Stimulated activated CD8-positive, alpha-beta memory T cell treated with anti-CD3 and anti-CD28 coated beads, Interleukin-15, amount 100 ng/mL, for 24 hours (primary cell): ENCODE measurements at places on chromosomes 2 and 18.

GRCh38 chr2:152864601-152865149 is 146.3 kb downstream of the ARL6IP6 start:
- DNase-seq, result no peak

GRCh38 chr2:229408356-229408755 is 137.3 kb upstream of the PID1 start:
- no peak for DNase-seq

GRCh38 chr2:237711458-237712150 is 84.2 kb downstream of the LRRFIP1 start:
- no peak for DNase-seq

DNA sequence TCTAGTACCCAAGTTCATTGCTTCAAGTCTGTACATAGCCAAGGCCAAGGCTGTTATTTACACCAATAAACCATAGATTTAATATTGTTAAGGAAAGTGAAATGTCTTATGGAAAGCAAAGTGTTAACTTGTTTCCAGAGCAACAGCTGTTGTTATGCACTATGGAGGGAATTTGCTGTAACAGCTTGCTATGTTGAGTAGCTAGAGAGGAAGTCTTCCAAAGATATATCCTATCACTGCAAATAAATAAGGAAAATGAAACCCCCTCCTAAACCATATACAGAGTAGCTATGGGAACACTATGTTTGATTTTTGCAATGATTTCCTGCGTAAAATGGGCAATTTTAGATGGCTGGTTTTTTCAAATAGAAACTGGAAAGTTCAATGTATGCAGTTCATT is 21.1 kb downstream of the TMEM182 start:
- DNase-seq, result no peak

DNA sequence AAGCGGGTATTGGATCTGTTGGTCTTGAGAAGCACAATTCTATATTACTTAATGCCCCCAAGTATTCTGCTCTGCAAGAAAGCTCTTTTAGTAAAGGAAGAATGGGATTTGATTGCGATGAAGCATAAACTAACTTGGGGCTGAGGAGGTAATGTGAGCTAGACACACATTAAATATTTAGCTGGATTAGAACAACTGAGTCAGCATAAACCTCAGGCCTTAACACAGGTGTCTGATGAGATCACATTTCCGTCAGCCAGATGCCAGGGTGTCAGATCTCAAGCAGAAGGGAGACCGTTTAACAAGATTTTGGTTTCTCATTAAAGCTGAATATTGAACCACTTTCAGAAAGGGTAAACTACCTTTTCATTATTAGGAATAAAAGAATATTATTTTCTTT is 94.5 kb downstream of the GYPC start:
- DNase-seq, result no peak

- DNase-seq, result no peak
Observed at GRCh38 chr2:214184461-214184860, 226.4 kb upstream of the VWC2L start.

DNA sequence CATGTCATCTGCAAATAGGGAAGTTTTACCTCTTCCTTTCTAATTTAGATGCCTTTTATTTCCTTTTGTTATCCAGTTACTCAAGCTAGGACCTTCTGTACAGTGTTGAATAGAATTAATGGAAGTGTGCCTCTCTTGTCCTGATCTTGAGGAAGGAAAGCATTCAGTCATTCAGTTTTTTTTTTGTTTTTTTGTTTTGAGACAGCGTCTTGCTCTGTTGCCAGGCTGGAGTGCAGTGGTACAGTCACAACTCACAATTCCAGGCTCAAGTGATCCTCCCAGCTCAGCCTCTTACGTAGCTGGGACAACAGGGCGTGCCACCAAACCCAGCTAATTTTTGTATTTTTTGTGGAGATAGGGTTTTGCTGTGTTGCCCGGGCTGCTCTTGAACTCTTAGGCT is 203.9 kb upstream of the ALPP start:
- no peak for DNase-seq

GRCh38 chr2:240121675-240122074 is 14.4 kb downstream of the COPS9 start:
- DNase-seq, result no peak

GRCh38 chr18:70621710-70622109 is 332.9 kb downstream of the SOCS6 start:
- DNase-seq, result no peak

DNA sequence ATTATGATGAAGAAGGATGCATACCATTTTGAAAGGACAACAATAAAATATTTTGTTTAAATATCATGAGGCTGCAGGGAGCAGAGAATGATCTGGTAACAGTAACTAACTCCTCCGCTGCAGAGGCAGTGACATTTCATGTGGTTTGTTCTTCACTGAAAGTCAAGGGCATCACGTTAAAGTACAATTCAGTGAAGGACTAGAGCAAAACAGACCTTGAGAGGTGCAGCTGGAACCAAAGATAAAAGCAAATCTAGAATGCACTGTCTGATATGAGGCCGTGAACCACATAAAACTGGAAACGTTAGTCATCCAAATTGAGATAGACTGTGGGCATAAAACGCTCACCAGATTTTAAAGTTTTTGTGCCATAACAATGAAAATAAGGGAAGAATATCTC is 522.9 kb upstream of the TNP1 start:
- DNase-seq, result no peak

GRCh38 chr18:24988253-24988840 is 363.6 kb downstream of the ZNF521 start:
- DNase-seq, result no peak

DNA sequence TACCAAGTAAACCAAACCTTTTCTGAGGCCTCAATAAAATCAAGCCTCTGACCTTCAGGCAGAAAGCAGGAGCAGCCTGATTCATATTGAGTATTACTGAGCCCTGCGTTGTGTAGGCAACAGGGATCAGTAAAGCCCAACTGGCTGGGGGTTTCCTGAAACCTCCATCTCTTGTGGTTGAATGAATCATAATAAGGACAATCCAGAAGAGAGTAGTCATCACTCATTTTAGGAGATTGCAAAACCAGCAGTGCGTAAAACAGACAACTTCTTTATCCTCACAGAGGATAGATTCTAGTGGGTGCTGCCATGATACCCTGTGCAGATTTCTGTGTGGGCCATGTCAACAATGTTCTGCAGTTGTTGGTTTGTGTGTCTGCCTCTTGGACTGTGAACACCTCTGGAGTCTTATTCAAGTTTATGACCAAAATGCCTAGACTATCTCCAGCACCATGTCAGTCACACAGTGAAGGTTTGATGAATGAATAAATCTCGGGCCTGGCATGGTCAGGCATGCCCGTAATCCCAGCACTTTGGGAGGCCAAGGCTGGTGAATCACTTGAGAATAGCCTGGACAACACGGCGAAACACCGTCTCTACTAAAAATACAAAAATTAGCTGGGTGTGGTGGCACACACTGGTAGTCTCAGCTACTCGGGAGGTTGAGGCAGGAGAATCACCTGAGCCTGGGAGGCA is 51.8 kb upstream of the RAB27B start:
- no peak for DNase-seq

DNA sequence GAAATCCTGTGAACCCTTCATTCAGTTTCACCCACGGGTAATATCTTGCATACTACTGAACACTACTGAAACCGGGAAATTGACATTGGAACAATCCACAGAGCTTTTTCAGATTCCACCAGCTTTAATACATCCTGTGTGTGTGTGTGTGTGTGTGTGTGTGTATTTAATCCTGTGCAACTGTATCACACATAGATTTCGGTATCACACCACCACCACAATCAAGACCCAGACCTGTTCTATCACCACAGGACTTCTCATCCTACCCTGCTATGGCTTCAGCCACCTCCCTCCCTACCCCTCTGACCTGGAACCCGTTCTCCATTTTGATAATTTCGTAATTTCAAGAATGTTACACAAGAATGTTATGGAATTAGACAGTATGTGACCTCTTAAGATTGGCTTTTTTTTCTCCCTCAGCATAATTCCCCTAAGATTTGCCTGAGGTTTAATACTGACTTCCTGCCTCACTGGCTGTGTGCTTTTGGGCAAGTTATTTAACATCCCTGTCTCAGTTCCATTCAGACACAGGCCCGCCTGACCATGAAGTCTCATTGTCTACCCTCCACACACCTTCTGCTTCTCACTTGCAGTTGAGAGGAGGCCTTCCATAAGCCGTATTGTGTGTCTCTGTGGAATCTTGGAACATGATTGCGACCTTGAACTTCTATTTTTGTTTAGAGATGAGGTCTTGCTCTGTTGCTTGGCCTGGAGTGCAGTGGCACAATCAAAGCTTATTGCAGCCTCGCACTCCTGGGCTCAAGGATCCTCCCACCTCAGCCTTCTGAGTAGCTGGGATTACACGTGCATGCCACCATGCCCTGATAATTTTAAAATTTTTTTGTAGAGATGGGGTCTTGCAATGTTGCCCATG is 14.4 kb upstream of the TMEM131 start:
- DNase-seq, result no peak

- no peak for DNase-seq
Observed at GRCh38 chr2:17935242-17935885, 56.9 kb downstream of the KCNS3 start.

DNA sequence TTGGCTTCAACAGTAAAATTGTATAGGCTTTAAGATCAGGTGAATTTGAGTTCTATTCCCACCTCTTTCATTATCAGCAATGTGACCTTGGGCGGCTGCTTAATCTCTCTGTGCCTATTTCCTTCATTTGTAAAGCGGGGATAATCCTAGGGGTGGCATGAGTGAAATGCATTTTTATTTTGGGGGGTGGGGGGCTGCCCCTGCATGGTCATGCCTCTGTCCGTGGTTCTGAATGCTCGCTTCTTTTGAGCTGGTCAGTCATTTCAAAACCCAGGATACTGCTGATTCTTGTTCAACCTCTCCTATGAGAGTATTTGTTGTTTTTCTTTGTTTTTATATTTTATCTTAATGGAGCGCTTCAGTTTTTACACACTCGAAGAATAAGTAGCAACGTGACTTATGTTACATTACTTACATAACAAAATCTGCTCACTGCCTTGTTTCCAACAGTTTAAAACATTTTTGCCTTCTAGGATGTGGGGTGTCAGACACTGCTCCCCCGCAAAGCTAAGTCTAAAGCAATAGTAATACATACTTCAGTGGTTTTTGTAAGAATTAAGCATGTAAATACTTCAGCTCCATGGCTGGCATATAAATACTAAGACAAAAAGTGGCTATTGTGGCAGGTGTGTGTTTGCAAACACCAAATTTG is 152.6 kb upstream of the PELI1 start:
- no peak for DNase-seq

- DNase-seq, result no peak
Observed at GRCh38 chr2:43057026-43057741, 169.2 kb downstream of the ZFP36L2 start.

DNA sequence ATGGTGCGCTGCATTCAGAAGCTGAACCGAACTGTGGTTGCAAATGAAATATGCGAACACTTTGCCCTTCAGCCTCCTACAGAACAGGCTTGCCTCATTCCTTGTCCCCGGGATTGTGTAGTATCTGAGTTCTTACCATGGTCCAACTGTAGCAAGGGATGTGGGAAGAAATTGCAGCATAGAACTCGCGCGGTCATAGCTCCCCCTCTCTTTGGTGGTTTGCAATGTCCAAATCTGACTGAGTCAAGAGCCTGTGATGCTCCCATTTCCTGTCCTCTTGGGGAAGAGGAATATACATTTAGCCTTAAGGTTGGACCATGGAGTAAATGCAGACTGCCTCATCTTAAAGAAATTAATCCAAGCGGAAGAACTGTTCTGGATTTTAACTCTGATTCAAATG is 291.4 kb downstream of the THSD7B start:
- no peak for DNase-seq

DNA sequence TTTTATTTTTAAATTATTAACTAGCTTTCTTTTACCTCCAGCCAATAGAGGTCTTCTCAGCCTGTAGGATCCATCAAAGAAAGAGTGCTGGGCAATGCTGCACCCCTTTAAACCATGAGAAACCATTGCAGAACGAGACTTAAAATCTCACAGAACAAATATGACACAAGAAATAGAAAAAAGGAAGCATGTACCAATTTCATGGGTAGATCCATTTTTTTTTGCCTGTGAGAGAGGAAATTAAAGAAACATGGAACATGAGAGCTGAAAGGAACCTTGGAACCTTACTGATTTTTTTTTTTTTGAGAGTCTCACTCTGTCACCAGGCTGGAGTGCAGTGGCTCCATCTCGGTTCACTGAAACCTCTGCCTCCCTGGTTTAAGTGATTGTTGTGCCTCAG is 14.0 kb downstream of the HRH4 start:
- no peak for DNase-seq

DNA sequence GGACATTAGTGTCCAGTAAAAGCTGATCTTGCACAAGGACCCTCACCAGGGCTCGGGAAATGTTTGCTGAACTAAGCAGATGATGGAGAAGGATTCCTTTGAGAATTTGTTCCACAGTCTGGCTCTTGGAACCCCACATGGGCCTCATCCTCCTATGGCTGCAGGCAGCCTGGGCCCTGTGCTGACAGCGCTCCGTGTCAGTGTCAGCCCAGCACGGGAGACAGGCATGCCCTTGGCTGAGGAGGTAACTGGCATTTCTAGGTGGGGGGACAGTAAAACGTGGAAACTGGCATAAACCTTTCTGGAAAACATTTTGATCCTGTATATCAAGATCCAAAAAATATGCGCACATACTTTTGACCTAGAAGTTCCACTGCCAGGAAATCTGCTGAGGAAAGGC is 10.5 kb downstream of the PTMA start:
- no peak for DNase-seq

DNA sequence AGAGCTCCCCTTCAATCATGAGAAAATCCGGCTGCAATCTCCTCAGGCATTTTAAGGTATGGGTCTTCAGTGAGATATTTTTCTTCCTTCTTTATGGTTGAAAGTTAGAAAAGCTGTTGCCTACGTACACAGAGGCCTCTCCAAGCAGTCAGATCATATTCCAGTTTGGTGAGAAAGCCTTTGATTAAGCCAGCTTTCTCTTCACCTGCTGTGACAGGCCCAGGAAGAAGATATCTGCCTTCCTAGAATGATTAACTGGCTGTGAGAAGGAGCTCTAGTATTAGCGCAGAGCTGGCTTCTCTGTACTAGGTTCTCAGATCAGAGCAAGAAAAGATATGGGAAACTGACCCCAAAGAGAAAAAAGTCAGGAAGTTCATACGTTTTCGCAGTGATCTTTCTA is 585.0 kb upstream of the CHAC2 start:
- no peak for DNase-seq

GRCh38 chr2:10028407-10028987 is 14.9 kb upstream of the KLF11 start:
- DNase-seq, result no peak

- DNase-seq, result no peak
Observed at GRCh38 chr18:11219571-11219970, 70.2 kb upstream of the PIEZO2 start.

GRCh38 chr2:191696001-191696400 is 18.1 kb downstream of the NABP1 start:
- no peak for DNase-seq
